ENCODE measurements at places on chromosomes 4 and X.

GRCh38 chr4:173254646-173255045, 79.5 kb downstream of the HMGB2 start:
- no peak for DNase-seq

GRCh38 chr4:78610546-78611214, 59.1 kb downstream of the ANXA3 start:
- DNase-seq, result no peak

- DNase-seq, result no peak
Observed at GRCh38 chr4:151942971-151943370, 182.2 kb upstream of the GATB start.

DNA sequence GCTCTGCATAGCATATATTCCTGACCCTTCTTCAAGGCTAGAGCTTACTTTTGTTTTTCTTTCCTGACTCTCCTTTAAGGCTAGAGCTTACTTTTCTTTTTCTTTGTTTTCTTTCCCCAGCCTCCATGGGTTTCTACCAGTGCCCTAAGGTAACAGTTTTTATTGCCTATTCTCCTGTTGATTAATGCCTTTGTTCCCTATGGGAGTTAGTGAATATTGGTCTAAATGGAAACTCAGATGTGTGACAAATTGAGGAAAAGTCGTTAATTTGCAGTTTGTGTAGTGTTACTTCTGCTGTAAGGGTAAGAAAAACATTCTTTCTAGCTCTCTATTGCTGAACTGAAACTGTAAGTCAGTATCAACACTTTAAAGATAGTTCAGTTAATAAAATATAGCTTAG, 358.7 kb downstream of the IL15 start:
- no peak for DNase-seq

DNA sequence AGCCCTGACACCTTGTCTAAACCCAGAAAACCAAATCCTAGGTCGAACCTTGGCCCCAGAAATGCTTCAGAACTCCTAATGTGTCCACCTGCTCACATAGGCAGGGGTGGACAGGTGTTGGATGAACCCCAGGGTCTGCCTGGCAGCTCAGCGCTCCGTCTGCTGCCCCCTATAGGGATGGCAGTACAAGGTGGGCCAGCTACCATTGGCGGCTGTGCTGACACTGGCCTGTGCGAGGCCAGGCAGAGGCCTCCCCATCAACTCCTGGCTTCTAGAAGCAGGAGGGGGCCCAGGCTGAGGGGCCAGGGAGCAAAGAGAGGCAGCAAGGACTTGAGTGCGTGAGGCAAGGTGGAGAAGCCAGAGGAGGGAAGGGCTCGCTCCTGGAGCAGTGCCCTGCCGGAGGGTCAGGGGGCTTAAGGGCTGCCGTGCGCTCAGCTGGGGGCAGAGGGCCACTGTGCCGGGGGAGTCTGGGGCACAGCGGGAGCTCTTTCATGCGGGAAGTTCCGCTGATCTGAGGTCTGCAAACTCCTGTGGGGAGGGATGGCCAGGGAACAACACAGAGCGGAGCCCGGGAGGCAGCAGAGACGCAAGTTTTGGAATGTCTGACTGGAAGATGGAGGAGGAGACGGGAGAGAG, 20.6 kb downstream of the CCNQ start:
- no peak for DNase-seq

DNA sequence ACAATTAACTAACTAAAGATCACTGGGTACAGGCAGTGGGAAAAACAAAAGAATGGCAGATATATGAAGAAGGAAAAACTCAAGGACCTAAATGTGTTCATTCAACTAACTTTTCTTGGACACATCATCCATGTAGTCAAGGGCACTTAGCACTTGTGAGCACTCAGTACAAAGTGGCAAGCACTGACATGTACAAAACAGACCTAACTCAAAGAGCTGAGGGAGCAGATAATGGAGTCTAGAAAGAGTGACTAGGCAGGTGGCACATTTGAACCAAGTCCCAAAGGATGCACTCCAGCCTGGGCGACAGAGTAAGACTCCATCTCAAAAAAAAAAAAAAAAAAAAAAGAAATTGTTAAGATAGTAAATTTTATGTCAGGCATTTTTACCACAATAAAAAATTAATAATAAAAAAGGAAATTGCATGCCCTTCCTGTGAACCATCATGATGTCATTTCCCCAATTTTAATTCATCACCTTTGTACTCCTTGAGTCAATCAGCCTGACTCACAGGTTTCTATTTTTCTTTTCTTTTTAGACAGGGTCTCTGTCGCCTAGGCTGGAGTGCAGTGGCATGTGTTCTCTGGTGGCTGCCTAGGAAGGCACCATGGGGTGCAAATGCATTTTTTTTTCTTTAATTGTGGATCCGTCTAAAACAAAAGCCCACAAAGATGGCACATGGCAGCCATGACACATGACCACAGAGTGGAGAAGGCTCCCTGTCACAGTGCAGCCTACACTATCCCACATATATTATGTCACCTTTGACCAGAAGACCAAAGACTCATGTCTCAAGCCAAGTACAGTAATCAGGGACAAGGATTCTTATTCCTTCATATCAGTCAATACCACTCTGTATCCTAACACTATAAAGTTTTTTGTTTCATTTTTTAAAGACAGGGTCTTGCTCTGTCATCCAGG, 91.9 kb downstream of the CHST7 start:
- no peak for DNase-seq

GRCh38 chr4:4311193-4311592, 21.1 kb downstream of the ZBTB49 start:
- no peak for DNase-seq

DNA sequence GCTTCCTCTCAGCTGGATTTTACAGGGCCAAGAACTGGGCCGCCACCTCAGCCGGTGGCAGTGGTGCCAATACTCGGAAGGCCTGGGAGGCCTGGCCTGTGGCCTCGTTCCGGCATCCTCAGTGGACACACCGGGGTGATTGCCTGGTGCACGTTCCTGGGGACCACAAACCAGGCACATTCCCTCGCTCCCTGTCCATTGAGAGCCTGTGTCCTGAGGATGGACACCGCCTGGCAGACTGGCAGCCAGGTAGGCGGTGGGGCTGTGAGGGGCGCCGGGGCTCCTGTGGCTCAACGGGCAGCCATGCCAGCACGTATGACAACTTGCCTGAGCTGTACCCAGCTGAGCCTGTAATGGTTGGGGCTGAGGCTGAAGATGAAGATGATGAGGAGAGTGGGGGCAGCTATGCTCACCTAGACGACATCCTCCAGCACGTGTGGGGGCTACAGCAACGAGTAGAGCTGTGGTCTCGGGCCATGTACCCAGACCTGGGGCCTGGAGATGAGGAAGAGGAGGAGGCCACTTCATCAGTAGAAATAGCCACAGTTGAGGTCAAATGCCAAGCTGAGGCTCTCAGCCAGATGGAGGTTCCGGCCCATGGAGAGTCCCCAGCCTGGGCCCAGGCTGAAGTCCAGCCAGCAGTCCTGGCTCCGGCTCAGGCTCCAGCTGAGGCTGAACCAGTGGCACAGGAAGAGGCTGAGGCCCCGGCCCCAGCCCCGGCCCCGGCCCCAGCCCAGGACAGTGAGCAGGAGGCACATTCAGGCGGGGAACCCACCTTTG, 70.4 kb downstream of the STARD8 start:
- peak; percentile 66 for DNase-seq

- DNase-seq, result no peak
Observed at GRCh38 chr4:108313546-108314339, 145.0 kb upstream of the LEF1 start.

GRCh38 chrX:78661836-78662235, 2.7 kb upstream of the RTL3 start:
- no peak for DNase-seq

DNA sequence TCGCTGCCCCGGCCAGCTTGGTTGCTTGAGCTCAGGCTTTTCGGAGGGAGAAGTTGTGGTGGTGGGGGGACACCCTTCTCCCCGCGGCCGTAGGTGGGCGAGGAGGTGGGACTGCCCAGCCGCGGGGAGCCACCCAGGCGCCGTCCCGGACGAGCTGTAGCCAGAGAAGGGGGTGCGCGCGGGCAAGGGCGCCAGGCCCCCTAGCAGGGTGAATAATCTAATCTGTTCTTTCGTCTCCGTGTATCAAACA, 3.1 kb downstream of the MID1IP1 start:
- DNase-seq, result no peak

- no peak for DNase-seq
Observed at GRCh38 chrX:12973561-12974304, 1.2 kb upstream of the TMSB4X start.

GRCh38 chr4:144174401-144175067, 34.0 kb upstream of the GYPA start:
- no peak for DNase-seq

DNA sequence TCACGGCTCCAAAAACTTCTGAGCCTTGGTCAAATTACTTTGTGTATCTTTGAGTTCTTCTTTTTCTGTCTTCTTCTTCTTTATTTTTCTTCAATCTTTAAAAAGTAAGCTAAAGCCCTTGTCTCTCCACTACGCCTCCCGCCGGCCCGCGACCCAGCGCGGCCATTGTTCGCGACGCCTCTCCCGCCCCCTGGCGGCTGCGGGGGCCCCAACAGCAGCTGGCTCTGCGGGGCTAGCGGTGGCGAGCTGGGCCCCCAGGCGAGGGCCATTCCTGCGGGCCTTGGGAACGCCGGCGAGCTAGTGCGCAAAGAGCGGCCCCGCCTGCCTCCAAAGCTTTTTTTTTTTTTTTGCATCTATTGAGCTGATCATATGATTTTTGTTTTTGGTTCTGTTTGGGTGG, 119.1 kb downstream of the TGIF2LX start:
- no peak for DNase-seq

GRCh38 chr4:137283737-137284136, 248.6 kb downstream of the PCDH18 start:
- no peak for DNase-seq

GRCh38 chr4:152259866-152260265, 276.0 kb downstream of the FBXW7 start:
- no peak for DNase-seq

DNA sequence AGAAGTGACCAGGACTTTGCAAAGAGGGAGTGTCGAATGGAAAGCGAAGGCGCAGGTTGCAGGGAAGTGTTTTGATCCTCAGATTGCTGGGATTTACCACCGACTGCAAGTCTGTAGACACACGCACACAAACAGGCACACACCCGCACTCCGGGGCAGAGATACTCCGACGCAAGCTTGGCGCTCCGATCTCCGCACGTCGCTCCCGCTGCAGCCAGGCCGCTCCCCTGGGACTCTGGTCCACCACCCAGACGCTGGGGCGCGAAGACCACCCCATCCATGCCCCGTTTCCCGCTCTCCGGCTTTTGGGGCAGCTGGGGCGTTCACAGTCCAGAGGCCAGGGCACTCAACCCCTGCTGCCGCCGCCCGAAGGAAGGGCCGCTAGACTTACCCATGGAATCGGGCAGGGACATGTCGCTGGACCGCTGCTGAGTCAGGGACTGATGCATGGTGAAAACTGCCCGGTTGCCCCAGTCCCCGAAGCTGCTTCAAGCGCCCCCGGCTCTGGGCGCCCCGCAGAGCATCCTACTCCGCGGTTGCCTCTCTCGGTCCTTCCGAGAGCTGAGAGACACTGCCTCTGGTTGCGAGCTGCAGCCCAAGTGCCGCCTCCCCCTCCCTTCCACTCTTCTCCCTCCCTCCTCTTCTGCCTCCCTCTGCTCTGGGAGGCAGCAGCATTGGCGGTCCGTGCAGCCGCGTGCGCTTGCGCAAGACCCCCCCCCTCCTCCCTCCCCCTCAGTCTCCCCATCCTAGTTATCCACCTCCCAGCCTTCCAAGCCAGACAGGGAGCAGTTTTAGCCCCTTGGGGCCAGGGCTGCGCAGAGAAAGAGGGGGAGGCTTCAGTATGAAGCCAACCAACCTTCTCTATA, at the start of gene TMEM255A:
TSS of gene TMEM255A (minus strand) at position 601 of the 866 bp plus-strand sequence. CDS start at position 449, 152 bp downstream.
- DNase-seq, result no peak

DNA sequence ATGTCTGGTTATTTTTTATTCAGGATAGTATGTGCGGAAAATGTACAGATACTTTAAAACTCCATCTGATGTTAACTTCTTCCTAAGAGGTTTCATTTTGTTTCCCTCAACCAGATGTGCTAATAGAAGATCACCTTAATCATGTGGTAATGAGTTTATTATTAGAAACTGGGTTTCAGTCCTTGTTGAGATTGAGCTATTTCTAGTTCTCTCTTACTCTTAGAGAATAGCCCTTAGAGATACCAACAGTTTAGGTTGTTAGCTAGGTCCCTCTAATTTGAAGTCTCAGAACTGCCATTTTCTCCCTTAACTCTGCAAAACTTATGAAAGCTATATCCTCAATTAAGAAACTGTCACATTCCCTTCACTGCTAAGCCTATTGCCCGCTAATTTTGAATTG, 13.0 kb downstream of the FAM47A start:
- DNase-seq, result no peak

GRCh38 chrX:53223955-53224859, 800 bp downstream of the KDM5C start:
- peak; percentile 74 for DNase-seq

DNA sequence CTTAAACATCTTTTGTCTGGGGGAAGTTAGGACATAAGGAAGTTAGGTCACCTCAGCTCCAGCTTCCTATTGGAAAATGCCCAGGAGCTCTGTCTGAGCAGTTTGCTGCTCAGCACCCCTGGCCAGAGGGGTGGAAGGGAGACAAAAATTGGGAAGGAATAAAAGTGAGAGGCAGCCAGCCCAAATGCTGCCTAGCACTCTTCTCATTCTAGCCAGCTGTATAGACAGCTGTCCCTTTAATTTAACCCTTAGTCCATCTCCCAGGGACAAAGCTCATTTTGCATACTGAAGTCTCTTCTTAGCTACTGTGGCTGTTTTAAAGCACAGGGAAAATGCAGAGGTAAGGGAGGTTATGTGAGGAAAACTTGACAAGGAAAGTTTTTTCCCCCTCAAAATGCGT, 89.5 kb upstream of the CITED1 start:
- DNase-seq, result no peak

DNA sequence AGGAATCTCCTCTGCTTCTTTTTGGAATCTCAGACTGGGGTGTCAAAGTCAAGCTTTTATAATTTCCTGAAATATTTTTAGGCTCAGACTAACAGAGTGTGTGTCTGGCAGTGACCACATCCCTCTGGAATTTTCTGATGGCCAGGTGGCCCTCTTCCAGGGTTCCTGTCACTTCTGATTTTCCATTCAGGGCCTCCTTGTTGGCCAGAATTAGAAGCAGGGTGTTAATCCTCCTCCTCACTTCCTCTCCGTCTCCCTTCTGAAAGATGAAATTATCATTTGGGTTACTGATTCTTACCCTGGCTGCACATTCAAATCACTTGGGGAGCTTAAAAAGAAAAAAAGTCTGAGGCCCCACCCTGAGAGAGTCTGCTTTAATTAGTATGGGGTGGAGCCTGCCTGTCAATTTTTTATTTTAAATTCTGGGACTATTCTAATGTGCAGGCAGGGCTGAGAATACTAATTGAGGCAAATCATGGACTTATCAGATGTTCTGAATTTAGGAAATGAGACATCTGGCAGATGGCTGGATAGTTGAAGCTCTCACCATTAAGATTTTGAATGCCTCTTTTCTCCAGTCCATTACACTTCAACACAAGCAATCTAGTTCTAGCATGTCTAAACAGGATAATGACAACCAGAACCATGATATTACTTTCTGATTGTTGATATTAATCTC, 43.2 kb downstream of the HAND2 start:
- peak; percentile 80 for DNase-seq

- no peak for DNase-seq
Observed at GRCh38 chr4:6561706-6562371, 13.2 kb upstream of the MAN2B2 start.
